ENCODE measurements at places on chromosomes 1 and 21.

DNA sequence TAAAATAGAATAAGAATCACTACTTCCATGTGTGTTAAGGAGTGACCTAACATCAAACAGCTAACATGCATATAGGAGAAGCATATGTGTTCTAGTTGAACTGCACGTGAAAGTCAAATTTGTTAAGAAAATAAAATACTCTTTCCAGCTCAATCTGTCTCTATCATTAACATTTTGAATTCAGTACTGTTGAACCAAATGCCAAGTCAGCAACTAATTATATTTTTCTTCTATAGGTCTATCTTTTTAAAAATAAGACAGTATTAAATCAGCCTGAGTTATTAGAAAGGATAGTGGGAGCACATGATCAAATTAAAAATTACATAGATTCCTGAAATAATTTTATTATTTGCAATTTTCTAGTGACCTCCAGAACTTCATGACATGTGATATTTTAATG is 141.8 kb downstream of the NRIP1 start:
- no peak for DNase-seq

- no peak for DNase-seq
These were observed 78.7 kb downstream of the DESI2 start for GRCh38 chr1:244731651-244732050.

GRCh38 chr21:26652854-26653253 is 79.8 kb upstream of the CYYR1 start:
- no peak for DNase-seq

DNA sequence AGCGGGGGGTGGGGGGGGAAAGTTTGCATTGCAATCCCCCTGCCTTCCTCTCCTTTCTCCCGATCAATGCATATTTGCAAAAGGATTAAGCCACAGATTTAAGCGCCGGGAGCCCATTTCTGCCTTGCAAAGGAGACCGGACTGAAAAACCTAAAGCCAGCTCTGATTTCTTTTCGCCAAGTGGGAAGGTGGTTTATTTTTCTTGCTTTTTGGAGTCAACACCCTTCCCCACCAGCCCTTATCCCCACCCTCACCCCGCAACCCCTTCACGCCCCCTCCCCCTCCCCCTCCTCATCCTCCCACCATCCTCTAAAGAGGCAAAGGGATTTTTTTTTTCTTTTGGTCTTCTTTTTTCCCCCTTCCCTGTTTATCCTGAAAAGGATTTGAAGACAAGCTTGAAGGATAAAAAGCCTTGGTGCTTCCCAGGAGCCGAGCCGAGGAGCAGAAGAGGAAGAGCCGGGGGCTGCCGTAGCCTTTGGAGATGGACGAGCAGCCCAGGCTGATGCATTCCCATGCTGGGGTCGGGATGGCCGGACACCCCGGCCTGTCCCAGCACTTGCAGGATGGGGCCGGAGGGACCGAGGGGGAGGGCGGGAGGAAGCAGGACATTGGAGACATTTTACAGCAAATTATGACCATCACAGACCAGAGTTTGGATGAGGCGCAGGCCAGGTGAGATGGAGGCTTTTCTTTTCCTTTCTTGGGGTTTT is 513 bp downstream of the PBX1 start:
- DNase-seq: no peak

DNA sequence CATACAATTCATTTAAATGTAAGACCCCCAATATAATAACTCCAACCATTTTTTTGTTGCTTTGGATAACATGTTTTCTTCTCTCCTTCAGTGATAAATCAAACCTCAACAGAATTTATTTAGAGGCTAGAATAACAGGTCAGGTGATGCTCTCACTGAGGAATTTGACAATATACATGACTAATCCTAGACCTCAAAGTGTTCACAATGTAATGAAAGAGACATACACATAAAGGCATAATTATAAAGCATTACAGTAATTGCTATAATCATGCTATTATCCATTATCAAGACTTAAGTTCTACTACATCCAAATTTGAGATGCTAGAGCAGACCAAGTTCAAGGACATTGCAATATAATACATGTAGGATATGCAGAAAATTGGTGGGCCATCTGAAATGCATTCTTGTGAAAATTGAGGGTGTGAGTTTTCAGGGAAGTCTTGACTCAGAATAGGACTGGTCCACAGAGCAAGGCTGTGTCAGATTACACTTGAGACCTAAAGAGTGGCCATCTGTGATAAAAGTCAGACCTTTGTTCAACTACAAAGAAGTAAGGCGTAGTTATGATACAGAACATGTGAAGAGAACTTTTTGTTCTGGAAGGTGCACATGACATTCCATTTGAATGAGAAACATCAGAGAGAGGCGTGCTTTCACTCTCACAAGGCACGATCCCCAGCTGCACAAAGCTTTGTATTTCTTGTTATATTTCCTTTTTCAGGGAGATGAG is 45.5 kb downstream of the UTP25 start:
- no peak for DNase-seq

DNA sequence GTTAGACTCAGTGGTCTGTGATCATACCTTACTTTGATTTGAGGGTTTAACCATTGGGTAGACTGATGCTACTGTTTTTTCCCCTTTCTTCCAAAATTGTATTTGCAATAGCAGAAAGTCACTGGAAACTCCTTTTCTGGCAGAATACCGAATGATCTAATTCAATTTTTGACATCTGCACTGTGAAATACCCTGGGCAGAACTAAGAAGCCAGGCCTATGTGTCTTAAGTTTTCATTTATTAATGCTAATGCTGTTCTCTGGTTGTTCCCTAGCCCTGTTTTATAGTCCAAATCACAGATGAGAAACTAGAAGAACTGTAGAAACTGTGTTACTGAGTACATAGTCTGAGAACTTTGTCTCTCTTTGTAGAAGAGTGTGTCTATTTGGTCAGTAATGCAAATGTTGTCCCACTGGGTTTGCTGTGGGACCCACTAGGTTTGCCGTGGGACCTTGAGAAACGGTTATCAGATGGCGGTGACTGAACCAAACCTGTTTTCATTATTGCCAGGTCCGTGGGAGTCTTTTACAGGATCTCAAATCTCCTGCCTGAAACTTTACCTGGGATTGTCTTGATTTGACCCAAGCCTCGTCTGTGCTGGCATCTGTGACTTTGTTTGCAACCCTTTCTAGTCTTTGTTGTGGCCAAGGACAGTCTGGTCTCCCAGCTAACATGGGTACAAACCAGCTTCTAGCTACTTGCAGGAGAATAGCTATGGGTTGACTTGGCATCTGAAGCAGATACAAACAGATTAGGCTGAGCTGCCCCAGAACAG is 41.4 kb downstream of the PEX14 start:
- no peak for DNase-seq

GRCh38 chr21:41342035-41342434 is 19.8 kb upstream of the MX2 start:
- no peak for DNase-seq

GRCh38 chr1:152760551-152761190 is 2.8 kb downstream of the KPRP start:
- no peak for DNase-seq

DNA sequence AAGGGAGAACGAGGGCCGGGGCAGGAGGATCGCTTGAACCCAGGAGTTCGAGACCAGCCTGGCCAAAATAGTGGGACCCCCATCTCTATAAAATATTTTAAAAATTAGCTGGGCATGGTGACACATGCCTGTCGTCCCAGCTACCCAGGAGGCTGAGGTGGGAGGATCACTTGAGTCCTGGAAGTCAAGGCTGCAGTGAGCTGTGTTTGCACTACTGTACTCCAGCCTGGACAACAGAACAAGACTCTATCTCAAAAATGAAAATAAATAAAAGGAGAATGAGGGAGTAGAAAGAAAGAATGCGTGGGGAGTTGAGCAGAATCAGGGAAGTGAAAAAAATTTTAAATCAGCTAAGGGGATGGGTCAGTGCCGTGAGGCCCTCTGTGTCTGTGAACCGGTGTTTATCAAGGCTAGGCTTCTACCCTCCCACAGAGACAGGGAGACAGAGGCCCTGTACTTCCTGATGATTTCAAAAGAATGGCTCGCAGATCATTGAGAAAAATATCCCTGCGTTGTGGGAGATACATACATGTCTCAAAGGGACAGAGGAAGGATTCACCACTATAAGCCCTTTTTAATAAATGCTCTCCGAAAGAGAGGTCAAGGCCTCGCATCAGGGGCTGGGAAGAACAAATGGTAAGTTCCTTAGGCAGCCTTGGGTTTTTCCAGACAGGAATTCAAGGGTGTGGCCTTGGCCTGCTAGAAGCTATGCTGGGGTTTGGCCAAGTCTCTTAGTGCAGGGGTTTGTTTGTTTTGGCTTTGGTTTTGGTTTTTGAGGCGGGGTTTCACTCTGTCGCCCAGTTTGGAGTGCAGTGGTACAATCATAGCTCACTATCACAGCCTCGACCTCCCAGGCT is 20.7 kb downstream of the IL10RB start:
- DNase-seq: no peak

All from RWPE2 (cell line).